Motor neuron (in vitro differentiated cells): ENCODE measurements at places on chromosomes 12 and 14. TPM values are rescaled to one million over a fixed set of nuclear protein-coding genes. Genes with fewer than 3 reads are reported as not detected.

DNA sequence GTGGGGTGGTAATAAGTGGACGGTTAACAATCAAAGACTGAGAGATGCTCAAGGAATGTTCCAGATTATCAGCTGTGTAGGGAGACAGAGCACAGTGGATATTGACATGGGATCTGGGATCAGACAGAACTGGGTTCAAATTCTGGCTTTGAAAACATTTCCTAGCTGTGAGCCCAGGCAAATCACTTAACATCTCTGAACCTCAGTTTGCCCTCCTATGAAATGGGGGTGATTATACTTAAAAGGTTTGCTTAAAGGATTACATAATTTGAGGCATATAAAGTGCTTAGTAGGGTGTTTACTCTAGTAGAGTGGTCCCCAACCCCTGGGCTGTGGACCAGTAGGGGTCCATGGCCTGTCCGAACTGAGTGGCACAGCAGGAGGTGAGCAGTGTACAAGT is 260.0 kb upstream of the CRY1 start:
- no peak for ATAC-seq

DNA sequence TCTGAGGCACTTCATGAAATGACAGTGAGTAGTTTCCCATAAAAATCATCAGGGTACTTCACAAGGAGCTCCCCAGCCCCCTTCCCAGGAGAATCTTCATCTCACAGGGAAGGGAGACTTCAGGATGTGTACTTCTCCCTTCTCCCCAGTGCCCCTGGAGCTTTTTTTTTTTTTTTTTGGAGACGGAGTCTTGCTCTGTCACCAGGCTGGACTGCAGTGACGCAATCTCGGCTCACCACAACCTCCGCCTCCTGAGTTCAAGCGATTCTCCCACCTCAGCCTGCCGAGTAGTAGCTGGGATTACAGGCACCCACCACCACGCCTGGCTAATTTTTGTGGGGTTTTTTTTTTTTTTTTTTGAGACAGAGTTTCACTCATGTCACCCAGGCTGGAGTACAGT is 10.4 kb downstream of the ITPK1 start:
- ATAC-seq: no peak

- no peak for ATAC-seq
These were observed 6.2 kb downstream of the DENND5B start for GRCh38 chr12:31584782-31585181.

DNA sequence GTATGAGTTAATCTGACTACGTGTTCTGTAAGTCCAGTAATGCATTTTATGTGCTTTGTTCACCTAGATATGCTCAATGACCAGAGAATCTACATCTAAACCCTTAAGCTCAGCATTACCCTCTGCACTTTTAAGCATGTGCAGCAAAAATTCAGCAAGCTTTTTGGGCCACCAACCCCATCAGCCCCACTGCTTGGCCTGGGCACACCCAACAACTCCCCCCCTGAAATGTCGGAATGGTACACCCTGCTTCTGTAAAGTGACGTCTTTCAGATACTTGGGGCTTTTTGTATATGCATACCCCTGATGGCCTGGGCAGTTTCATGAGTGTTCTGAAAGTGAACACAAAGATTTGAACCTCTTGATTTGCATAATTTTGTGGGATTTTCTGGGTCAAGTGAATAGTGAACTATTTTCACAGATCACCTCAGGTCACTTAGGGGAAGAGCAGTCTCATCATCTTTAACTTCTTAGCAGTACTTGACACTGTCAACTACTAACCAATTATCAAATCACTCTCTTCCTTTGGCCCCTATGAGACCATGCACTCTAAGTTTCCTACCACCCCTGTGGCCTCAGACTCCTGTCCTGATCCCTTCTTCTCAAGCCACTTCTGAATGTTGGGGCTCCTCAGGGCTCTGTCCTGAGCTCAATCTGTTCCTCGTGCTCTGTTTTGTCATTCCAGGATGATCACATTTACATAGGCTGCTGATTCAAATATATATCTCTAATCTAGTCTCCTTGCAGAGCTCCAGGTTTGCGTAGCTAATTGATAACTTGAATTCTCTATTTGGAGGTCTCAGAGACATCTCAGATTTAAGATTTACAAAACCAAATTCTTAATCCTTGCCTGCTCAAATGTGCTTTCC is 36.3 kb upstream of the PPM1A start:
- no peak for ATAC-seq

The GLT8D2 gene
- total RNA-seq: 3.3 and 3.5 TPM in 2 replicates

The KRT79 gene
- total RNA-seq: not detected in 2 replicates

- ATAC-seq: no peak
These were observed 842.3 kb downstream of the SLC6A15 start for GRCh38 chr12:84070292-84070691.
